Thymus (tissue), 14 donors: ENCODE measurements at places on chromosomes 4 and X. TPM values are rescaled to one million over a fixed set of nuclear protein-coding genes. Genes with fewer than 3 reads are reported as not detected.

Gene EDNRA
- 10.1 TPM for total RNA-seq

Gene PDCL2
- total RNA-seq = not detected

Gene SLBP
- total RNA-seq = 96.2 TPM

Gene MAGEE1
- total RNA-seq = 0.85 TPM

Gene ZCCHC4
- total RNA-seq = 9.2 TPM

Gene LARP1B
- 16.5 TPM for total RNA-seq

GRCh38 chrX:17380221-17380620 is 5.2 kb downstream of the NHS start:
- H3K36me3 ChIP-seq = no peaks in the 10 kb centered on the region
- no peaks in the 10 kb centered on the region for H3K4me1 ChIP-seq
- no peak overlapping the region for H3K27ac ChIP-seq
- H3K4me3 ChIP-seq = no peak overlapping the region
- H3K27me3 ChIP-seq = peaks cover 19% of the 10 kb centered on the region
- DNase-seq = no peak

DNA sequence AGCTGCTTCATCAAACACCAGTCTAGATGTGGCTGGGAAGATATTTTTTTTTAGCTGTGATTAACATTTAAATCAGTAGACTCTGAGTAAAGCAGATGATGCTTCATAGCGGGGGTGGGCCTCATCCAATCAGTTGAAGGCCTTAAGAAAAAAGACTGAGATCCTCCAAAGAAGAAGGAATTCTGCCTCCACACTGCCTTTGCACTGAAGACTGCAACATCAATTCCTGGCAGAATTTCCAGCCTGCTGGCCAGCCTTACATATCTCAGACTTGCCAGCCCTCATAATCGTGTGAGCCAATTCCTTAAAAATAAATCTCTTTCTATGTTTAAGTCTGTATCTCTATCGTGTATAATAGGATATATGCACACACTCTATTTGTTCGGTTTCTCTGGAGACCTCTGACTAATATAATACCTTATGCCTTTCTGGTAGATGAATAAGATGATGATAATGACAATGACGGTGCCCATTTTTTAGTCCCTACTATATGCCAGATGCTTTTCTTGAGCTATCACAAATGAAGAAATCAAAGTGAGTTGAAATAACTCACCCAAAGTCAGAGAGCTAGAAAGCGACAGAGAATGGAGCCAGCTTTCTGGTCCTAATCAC is 66.1 kb upstream of the SOD3 start:
- H3K4me3 ChIP-seq = no peak overlapping the region
- H3K36me3 ChIP-seq = no peaks in the 10 kb centered on the region
- no peaks in the 10 kb centered on the region for H3K4me1 ChIP-seq
- no peak overlapping the region for H3K27ac ChIP-seq
- no peak for DNase-seq

DNA sequence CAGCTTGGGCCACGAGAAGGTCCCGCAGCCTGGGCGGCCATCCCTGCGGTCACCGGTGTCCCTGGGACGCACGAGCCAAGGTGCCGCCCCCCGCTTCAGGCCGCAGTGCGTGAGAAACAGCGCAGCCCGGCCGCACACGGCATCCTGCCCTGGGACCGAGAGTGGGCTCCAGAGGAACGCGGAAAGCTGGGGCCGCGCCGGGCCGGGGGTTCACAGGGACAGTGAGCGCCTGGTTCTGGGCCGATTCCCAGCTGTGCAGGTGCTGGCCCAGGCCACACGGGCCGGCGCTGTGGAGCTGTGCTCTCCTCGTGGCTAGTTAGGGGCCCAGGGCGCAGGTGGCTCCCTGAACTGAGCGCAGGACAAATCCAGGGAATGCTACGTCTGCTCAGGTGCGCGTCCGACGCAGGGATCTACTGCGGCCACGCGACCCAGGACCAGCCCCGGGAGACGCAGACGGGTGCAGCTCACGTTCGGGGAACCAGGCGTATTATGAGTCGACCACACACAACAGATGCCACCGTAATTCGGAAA is 25.8 kb upstream of the GTPBP6 start:
- peaks cover 65% of the 10 kb centered on the region for H3K36me3 ChIP-seq
- no peaks in the 10 kb centered on the region for H3K4me1 ChIP-seq
- no peak for DNase-seq
- H3K27ac ChIP-seq = no peak overlapping the region

DNA sequence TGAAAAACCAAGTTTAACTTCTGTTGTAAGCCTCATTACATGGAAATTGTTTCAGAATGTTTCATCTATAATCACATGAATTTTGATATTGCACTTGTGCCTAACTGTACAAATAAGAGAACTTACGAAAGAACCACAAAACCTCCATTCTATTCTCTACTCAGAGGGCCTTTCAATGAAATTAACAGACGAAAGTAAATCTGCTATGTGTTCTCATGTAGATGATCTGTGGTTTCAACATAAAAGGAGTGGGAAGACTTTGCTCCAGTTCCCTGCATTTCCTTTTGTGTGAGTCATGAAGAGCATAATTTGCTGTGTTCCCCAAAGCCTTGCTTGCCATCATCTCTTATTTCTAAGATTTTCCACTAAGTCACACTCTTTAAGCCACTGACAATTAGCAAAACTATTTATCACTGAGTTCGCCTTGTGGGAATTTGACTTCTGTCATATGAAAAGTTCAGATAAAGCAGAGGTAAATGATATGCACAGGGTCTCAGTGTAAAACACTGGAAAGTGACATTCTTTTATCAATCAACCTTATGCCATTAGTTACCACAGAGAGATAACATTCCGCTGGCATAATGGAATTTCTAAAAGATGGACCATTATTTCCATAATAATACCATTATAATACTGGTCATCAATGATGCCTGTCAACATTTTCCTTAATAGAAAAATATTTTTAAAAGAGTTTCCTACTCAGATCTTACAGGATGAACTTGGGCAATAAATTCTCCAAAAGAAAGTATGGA is 329.8 kb downstream of the NR3C2 start:
- no peaks in the 10 kb centered on the region for H3K4me1 ChIP-seq
- H3K36me3 ChIP-seq = no peaks in the 10 kb centered on the region
- no peak overlapping the region for H3K4me3 ChIP-seq
- no peaks in the 10 kb centered on the region for H3K27me3 ChIP-seq
- no peak for DNase-seq

DNA sequence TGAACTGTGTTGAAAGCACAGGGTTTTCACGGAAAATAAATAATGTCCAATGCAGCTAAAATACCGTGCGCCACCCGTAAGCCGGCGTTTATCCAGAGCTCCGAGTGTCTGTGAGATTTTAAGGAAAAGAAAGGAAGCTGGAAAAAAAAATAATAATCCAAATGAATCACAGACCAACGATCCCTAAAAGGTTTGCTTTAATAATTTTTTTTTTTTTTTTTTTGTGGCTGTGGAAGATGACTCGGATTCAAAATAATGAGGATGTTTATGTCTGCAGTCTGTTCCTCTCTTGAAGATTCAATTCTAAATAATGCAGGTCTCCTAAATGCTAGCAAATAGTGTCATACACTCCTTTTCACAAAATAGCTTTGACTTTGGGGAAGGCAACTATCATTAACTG is 84.6 kb upstream of the PPP2R3B start:
- H3K27me3 ChIP-seq = no peaks in the 10 kb centered on the region
- H3K4me1 ChIP-seq = no peaks in the 10 kb centered on the region
- H3K36me3 ChIP-seq = no peaks in the 10 kb centered on the region
- no peak overlapping the region for H3K4me3 ChIP-seq
- H3K27ac ChIP-seq = no peak overlapping the region
- no peak for DNase-seq

DNA sequence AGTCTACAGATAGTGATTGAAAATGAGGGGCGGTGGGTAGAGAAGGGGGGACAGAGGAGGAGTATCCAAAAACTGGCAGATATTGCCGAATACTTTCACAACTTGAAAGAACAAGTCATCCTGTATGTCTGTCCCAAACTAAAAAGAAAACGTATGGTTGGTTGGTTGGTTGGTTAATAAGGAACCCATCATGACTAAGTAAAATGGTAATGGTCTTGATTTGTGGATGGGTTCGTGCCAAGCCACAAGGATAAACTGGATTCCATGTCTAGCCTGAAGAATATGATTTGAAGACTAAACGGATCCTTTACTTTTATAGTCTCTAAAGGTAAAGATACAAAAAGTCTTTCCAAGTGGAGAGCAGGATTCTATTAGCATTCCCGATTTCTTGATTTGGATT is 208.4 kb downstream of the DCLK2 start:
- H3K36me3 ChIP-seq = peaks cover 6% of the 10 kb centered on the region
- DNase-seq = no peak
- H3K4me1 ChIP-seq = no peaks in the 10 kb centered on the region
- no peak overlapping the region for H3K4me3 ChIP-seq
- no peaks in the 10 kb centered on the region for H3K27me3 ChIP-seq
- no peak overlapping the region for H3K27ac ChIP-seq

GRCh38 chr4:83662204-83662603 is 126.3 kb downstream of the GPAT3 start:
- no peaks in the 10 kb centered on the region for H3K4me1 ChIP-seq
- no peak overlapping the region for H3K4me3 ChIP-seq
- DNase-seq = no peak
- H3K36me3 ChIP-seq = no peaks in the 10 kb centered on the region
- no peak overlapping the region for H3K27ac ChIP-seq
- no peaks in the 10 kb centered on the region for H3K27me3 ChIP-seq

- H3K4me3 ChIP-seq = no peak overlapping the region
Measured at GRCh38 chr4:71198958-71199357, 139.9 kb upstream of the SLC4A4 start.

DNA sequence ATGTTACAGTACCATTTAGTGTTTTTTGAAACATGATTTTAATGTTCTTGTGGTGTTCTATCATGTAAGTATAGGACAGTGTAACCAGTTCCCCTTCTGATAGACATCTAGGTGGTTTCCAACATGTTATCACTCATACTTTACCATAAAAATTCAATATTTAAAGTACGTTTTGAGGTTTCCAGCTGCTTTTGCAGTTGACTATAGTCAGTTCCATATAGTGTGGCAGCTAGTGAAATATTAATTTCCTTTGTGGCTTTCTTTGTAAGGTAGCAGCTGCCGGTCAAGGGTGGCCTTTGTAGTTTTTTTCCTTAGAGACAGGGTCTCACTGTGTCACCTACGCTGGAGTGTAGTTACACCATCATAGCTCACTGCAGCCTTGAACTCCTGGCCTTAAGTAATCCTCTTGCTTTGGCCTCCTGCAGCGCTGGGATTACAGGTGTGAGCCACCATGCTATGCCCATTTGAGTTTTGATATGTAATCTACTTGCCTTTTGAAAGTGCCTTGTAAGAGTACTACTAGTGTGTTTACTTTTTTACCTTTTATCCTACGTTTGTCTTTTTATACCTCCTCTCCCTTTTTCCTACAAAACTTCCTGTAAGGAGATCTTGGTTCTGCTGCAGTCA is 63.0 kb downstream of the ARHGAP10 start:
- H3K4me1 ChIP-seq = peaks cover 38% of the 10 kb centered on the region
- H3K36me3 ChIP-seq = no peaks in the 10 kb centered on the region
- no peak overlapping the region for H3K27ac ChIP-seq
- no peak for DNase-seq
- H3K4me3 ChIP-seq = no peak overlapping the region

DNA sequence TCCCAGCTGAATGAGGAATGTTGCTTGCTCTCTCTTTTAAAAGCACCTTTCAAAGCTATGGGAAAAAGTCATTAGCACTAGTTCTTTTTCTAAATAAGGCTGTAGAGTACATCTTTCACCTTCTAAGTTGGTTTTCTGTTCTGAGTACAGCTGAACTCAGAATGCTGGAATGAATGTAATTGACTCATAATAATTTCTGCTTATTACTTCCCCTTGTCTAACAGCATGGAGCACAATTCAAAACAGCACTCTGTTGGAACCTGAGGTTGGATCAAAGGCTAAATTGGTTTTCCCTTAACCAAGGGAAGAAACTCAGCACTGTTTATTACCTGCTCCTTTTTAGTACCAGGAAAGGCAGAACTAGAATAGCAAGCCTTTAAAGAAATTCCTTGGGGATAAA is 33.5 kb upstream of the CYP2U1 start:
- H3K27ac ChIP-seq = no peak overlapping the region
- no peaks in the 10 kb centered on the region for H3K4me1 ChIP-seq
- H3K4me3 ChIP-seq = no peak overlapping the region
- H3K36me3 ChIP-seq = no peaks in the 10 kb centered on the region

- H3K4me3 ChIP-seq = no peak overlapping the region
- H3K36me3 ChIP-seq = no peaks in the 10 kb centered on the region
- no peaks in the 10 kb centered on the region for H3K27me3 ChIP-seq
- H3K4me1 ChIP-seq = no peaks in the 10 kb centered on the region
- no peak overlapping the region for H3K27ac ChIP-seq
Measured at GRCh38 chr4:5932035-5932568, 39.2 kb upstream of the CRMP1 start.

- H3K27ac ChIP-seq = no peak overlapping the region
- no peaks in the 10 kb centered on the region for H3K4me1 ChIP-seq
- no peaks in the 10 kb centered on the region for H3K27me3 ChIP-seq
- peaks cover 63% of the 10 kb centered on the region for H3K36me3 ChIP-seq
- no peak overlapping the region for H3K4me3 ChIP-seq
- DNase-seq = no peak
Measured at GRCh38 chrX:47226531-47227333, 6.1 kb upstream of the USP11 start.

- H3K36me3 ChIP-seq = no peaks in the 10 kb centered on the region
- H3K4me3 ChIP-seq = no peak overlapping the region
- H3K4me1 ChIP-seq = no peaks in the 10 kb centered on the region
- no peaks in the 10 kb centered on the region for H3K27me3 ChIP-seq
- no peak for DNase-seq
Measured at GRCh38 chrX:10576777-10577447, 43.5 kb downstream of the MID1 start.

DNA sequence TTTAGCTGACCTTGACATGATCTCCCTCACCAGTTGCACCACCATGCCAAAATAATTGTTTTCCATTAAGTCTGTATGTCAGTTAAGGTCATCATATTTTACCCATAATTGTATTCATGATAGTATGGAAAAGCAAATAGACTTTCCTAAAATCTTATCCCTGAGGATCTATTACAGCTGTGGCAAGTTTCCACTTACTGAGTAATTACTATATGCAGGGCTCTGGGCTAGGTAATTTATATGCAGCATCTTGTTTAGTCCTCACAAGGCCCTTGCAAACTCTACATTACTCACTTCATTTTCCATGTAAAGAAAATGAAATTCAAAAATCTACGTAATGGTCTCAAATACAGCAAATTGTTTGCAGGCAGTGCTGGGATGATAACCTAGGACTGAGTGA is 34.8 kb downstream of the YIPF7 start:
- DNase-seq = no peak
- H3K4me3 ChIP-seq = no peak overlapping the region
- H3K36me3 ChIP-seq = no peaks in the 10 kb centered on the region
- no peak overlapping the region for H3K27ac ChIP-seq
- no peaks in the 10 kb centered on the region for H3K27me3 ChIP-seq

DNA sequence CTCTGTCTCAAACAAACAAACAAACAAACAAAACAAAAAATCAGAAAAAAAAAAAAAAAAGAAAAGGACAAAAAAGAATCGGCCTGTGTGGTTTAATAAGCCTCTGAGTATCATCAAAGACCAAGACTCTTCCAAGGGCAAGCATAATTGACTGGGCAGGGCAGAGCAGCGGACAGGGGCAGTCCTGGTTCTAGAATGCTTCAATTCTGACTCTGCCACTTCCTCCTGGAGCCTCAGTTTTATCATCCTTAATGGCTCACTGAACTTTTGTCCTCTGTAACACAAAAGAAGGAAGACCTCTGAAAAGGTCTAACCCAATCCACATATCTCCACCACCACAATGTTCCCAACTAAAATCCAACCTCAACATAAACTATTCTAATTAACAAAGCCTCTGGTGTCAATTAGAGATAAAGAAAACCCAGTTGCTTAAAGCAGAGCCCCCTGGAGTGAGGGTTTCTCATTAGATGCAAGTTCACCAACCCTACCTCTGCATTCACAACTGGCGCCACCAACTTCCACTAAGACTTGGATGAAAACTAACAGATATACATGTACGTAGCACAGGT is 51.7 kb downstream of the TBC1D9 start:
- no peak overlapping the region for H3K27ac ChIP-seq
- no peaks in the 10 kb centered on the region for H3K36me3 ChIP-seq
- H3K4me3 ChIP-seq = no peak overlapping the region
- no peaks in the 10 kb centered on the region for H3K4me1 ChIP-seq
- no peak for DNase-seq
